Brain pericyte (primary cell): ENCODE measurements at places on chromosomes 13 and 19.

DNA sequence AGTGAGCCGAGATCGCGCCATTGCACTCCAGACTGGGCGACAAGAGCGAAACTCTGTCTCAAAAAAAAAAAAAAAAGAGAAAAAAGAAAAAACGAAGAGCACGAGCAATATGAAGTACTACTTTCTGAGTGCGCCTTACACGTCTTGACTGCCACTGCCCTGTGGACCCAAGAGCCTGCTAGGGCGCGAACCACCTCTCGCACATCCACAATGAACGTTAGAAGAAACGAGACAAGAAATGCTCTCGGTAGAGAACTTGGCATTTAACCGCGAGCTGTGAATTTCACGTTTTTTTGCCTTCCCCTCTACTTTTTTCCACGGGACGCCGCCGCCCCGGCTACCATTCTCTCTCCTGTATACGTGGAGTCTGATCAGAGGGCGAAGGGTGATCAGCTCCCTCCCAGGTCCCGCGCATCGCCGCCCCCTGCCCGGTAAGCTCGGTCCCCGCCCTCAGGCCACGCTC lies 454 bp downstream of the TIMM44 start:
- DNase-seq: no peak

- no peak for DNase-seq
These were observed 977 bp upstream of the IL17D start for GRCh38 chr13:20702530-20702914.

DNA sequence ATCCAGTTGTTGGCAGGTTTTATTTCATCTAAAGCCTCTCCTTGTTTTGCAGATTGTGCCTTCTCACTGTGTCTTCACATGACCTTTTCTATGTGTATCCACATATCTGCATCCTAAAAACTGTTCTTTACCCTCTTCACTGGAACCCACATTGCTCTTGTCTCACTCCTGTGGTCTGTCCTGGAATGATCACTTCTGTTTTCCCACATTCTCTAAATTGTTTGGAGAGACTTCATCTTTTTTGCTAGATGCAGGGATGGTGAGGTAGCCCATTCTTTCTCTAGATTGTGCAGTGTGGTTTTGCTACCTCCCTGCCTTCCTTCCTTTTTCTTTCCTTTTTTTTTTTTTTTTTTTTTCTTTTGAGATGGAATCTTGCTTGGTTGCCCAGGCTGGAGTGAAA lies 608.6 kb upstream of the MIR17HG start:
- no peak for DNase-seq

DNA sequence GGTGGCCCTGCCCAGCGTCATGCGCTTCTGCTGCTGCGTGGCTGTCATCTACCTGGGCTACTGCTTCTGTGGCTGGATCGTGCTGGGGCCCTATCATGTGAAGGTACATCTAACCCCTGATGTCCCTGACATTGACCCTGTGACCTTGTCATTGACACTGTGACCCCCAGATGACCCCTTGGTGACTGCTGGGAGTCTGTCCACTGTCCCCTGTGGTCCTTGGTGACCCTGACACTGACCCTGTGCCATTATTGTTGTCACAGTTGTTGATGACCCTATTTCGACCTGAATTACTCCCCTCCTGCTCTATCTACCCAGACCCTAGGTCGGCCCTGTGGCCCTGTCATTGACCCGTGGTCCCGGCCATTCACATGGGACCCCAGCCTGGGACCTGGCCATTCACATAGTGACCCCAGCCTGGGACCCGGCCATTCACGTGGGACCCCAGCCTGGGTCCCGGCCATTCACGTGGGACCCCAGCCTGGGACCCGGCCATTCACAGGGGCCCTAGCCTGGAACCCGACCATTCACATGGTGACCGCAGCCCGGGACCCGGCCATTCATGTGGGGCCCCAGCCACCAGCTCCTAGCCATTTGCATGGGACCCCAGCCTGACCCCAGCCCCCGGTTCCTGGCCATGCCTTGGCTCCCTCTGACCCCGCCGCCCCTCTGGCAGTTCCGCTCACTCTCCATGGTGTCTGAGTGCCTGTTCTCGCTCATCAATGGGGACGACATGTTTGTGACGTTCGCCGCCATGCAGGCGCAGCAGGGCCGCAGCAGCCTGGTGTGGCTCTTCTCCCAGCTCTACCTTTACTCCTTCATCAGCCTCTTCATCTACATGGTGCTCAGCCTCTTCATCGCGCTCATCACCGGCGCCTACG lies 5.7 kb upstream of the PNPLA6 start:
- no peak for DNase-seq

- DNase-seq: no peak
These were observed 3.9 kb downstream of the TTYH1 start for GRCh38 chr19:54418930-54419800.

DNA sequence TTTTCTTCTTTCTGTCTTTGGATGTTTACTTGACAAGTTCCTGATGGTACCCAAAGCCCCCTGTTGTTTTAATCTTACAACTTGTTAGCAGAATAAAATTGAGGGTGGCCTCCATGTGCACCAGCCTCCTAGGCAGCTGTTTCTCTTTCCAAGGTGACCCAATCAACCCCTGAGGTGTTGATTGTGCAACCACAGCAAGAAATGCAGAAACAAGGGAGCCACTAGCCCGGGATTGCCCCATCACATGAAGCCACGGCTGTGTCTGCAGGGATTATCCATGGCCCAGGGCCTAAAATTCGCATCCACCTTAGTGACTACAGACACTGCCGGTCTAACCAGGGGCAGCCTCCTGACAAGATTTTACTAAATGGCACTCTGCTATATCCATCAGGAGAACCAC lies 14.4 kb downstream of the CEACAM4 start:
- DNase-seq: no peak

- DNase-seq: no peak
These were observed 4.7 kb downstream of the DDA1 start for GRCh38 chr19:17314007-17314593.

DNA sequence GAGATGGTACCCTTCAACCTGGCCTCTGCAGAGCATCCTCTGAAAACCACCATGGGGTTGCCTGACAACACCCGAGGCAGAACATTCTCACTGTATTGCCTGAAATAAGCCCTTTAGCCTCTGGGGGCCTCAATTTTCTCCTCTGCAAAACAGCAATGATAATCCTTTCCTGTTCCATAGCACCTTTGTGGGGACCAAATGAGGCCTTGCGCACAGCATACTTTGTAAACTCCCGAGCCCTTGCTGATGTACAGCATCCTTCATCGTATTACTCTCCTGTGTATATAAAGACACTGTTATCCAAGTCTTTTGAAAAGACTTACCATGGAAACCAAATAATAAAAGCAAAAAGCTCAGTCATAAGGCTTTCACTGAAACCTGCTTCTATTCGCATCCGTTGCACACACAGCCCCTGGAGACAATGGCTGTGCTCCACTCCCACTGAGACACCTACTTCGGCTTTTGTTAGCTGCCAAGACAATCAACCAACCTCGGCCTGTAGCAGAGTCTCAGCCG lies 276.0 kb downstream of the FOXO1 start:
- DNase-seq: no peak

GRCh38 chr19:2775556-2776430 lies 7.3 kb downstream of the SGTA start:
- no peak for DNase-seq

- DNase-seq: no peak
These were observed 137.2 kb downstream of the CYSLTR2 start for GRCh38 chr13:48790966-48791365.

DNA sequence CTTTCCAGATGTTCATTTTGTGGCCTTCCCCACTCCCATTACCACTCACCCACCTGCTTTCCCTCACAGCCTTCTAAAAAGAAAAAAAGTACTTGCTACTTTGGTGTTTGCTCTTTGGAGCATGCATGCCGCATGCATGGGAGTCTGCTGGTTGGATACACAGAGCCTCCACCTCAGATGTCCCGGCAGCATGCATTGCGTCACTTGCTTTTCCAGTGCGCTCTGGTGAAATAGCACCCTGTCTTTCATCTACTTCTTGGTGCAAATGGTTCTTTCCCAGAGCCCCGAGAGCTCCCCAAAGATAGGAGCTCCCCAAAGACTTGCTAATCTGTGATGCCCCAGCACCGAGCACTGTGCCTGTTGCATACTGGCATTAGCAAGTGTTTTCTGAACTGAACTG lies 333.2 kb upstream of the ZNF507 start:
- no peak for DNase-seq

DNA sequence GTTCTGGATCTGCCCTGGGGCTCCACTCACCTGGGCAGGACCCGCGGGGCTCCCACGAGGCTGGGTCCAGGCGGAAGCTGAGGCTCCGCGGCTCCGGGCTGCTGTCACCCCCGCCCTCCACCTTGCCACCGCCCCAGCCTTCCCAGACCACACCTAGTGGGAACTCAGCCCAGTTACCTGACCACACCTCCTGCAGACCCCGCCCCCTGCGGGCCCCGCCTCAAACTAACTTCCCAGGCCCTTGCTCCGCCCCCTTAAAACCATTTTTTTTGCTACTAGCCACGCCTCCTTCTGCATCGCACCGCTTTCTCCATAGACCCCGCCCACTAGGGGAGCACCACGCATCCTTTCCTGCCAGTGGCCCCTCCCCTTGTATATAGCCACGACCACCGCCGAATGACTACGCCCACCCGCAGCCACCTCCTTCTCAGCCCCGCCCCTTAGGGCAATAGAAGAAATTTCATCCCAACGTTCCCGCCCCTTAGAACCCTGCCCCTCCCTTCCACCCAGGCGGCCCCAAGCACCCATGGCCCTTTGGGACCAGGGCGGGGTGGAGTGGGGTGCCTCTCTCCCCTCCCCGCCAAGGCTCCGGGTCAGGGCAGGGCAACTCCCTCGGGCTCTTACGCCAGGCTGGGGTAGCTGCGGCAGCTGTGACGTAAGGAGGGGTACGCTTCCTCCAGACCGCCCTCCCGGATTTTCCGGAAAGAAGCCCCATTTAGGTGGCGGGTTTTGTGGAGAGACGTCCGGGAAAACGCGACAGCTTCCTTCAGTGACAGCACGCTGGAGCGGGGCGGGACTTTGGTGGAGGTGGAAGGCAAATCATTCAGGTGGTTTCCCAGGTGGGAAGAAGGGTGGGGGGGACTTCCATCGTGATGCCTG lies at the start of gene SH2D3A:
Gene SH2D3A, minus strand, starts transcription at position 79 of the 879 bp plus-strand sequence. CDS start 3,687 bp downstream, outside the sequence.
- DNase-seq: no peak

DNA sequence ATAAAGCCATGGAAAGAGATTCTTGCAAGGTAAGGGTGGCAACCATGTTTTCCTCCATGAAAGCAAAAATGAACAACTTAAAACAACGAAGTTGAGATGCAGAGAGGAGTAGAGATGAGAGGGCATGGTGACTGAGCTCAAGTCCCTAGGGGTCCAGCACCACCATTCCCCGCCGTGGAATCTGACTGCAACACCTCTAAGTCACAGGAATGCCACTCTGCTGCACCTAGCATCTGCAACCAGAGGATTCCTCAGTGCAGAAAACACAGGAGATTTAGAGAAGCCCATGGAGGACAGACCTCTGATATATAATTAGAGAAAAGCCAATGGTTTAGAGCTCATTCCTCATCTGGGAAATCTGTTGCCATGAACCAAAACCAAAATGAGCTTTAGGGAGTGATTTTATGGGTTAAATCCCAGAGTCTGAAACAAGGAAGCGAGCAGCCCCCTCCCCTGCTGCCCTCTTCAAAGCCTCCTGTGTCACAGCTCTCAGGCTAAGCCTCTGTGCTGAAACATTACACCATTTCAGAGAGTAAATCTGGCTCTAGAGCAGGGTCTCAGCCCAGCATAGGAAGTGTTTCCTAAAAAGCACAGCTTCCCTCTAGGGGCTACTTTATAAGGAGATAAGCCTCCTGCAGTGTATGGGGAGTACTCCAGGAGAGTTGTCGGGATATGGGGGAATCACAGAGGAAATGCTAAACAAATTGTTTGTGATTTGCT lies 1043.6 kb downstream of the UQCRFS1 start:
- DNase-seq: no peak

DNA sequence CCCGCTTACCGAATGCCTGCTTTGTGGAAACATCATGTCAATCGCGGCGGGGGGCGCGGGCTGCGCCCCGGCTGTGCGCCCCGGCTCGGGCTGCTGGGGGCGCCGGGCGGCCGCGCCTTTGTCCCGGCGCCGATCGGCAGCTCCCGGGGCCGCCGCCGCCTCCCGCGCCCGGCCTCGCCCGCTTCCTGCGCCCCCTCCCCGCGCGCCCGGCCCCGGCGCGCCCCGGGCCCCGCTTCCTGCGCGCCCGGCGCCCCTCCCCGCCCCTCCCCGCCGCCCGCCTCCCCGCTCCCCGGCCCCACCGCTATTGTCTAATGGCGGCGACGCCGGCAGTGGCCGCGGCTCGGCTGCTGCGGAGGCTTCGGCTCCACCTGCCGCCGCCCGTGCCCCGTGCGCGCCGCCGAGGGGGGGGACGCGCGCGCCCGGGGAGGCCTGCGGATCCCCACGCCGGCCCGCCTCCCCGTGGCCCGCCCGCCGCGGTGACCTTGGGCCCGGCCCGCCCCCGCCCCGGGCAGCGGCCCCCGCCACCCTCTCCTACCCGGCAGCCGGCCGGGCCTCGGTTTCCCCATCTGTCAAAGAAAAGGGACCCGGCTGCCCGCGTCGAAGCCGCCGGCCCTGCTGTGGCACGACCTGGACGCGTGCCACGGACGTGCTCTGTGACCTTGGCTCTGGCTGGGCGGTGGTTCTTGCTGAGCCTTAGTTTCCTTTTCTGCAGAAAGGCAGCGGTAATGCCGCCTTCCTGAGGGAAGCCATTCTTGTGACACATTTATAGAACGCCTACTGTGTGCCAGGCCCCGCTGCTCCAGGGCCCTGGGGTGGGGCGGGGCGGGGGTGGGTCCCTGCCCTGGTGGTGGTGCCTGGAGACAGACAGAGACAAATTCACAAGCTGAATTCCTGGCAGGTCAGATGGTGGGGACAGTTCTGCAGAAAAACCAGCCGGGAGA lies at the start of gene TLE5:
Gene TLE5, minus strand, starts transcription at position 331 of the 941 bp plus-strand sequence. Its CDS starts 295 bp downstream, at position 36.
- no peak for DNase-seq

DNA sequence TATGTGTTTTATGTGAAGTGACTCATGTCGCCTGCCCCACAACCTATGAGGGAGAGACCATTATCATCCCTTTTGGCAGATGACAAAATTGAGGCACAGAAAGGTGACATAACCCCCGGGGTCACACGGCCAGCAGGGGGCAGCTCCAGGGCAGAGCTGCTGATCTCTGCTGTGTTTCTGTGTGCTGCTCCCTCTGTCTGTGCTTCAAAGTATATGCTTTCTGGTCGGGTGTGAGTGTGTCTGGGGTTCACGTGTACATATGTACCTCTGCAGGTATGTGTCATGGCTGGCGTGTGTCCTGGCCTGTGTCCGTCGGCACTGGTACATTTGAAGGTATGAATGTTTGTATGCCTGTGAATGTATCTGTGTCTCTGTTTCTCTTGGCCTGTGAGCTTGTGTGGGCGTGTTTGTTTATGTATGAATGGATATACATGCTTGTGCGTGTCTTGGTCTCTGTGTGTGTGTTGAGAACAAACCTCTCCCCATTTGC lies 7.1 kb downstream of the LIPE start:
- DNase-seq: no peak

- no peak for DNase-seq
These were observed 30.4 kb downstream of the KLF5 start for GRCh38 chr13:73089213-73089612.
